Hindlimb muscle (tissue), 1 donor: ENCODE measurements at places on chromosomes 7 and 10.
A peak's percentile ranks its signal among the peaks of the same experiment; 100 is the strongest.

DNA sequence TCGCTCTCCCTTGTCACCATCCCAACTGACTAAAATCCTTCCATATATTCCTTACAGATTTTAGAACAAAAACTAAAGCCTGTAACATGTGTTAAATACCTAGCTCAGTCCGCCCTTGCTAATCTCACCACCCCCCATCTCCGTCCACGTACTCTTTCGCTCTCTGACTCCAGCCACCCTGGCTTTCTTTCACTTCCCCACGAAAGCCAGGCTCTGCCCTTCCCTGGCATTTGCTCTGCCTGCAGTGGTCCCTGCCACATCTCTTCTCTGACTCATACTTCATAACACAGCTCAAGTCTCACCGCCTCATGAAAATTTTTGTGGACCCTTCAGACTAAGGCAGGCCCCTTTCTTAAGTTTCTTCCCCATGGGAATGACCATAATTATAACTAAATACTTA, 11.7 kb upstream of the GPAM start:
- no peak for DNase-seq

GRCh38 chr7:47196106-47196645, 385.7 kb downstream of the TNS3 start:
- DNase-seq, result no peak

DNA sequence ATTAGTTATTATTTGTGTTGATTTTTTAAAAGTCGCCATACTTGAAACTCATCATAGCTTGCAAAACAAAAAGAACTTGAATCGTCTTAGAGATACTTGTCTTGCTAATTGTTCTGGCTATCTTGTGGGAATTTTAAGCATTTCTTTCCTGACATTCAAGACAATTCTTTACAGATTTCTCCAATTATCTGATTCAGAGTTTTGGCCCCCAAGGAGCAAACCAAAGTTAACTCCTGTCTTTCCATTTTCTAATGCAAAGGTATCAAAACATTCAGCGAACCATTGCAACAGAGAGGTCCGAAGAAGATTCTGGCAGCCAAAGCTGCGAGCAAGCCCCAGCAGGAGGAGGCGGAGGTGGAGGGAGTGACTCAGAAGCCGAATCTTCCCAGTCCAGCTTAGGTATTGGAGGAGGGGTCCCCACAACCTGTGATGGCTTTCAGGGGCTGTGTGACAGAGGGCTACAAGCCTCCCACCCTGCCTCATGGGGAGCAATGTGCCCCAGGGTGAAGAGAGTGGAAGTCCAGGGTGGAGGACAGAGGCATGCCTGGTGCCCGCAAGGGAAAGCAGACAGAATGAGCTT, 119.4 kb upstream of the STK17A start:
- no peak for DNase-seq

- DNase-seq, result no peak
Observed at GRCh38 chr10:103196516-103196915, 3.4 kb upstream of the NT5C2 start.

DNA sequence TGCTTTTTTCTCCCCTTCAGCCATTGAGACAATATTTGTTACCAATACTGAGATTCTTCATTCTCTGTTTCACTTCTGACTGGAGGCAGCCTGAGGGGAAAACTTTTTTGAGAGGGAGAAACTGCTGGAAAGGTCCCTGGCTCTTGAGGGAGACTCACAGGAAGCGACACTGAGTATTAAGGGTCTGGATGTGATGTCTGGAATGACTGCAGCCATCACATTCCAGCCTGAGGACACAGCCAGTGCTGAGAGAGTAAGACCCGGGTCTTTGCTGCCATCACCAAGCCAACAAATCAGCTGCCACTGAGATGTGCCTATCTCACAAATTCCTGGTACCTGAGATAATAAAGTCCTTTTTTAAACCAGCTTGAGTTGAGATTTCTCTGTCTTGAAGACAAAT, 157.4 kb downstream of the DPY19L1 start:
- DNase-seq, result no peak

- no peak for DNase-seq
Observed at GRCh38 chr7:46387646-46388045, 466.6 kb upstream of the IGFBP3 start.

GRCh38 chr7:101784292-101785127, 32.9 kb upstream of the CUX1 start:
- peak; percentile 17 for DNase-seq

GRCh38 chr7:75889223-75889825, 10.5 kb downstream of the RHBDD2 start:
- DNase-seq, result no peak

GRCh38 chr10:82953331-82953730, 1078.3 kb downstream of the NRG3 start:
- no peak for DNase-seq

GRCh38 chr7:36064676-36065075, 88.4 kb upstream of the EEPD1 start:
- no peak for DNase-seq

- DNase-seq, result no peak
Observed at GRCh38 chr7:94178230-94178629, 174.1 kb upstream of the BET1 start.

DNA sequence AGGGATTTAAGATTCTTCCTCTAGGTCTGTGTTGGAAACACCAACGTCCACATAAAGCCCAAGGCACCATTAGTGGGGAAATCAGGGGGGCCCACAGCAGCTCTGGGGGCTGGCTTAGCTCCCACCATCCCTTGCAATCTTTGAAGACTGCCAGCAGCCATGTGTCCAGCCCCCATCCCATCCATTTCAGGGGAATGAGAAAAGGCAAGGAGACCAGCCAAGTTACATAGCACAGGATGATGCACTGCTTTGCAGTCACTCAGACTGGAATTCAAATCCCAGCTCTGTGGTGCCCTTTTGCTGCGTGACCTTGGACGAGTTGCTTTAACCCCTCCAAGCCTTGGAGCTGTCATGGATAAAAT, 108.9 kb upstream of the ZMIZ1 start:
- no peak for DNase-seq

DNA sequence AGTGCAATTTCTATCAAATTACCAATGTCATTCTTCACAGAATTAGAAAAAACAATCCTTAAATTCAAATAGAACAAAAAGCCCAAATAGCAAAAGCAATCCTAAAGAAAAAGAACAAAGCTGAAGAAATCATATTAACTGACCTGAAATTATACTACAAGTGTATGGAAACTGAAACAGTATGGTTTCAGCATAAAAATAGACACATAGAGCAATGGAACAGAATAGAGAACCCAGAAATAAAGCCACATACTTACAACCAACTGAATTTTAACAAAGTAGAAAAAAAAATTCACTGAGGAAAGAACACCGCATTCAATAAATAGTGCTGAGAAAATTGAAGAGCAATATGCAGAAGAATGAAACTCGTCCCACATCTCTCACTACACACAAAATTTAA, 142.0 kb upstream of the CHRM2 start:
- no peak for DNase-seq

- DNase-seq, result no peak
Observed at GRCh38 chr7:150668472-150668911, 17.0 kb upstream of the GIMAP2 start.

- no peak for DNase-seq
Observed at GRCh38 chr7:72007018-72007417, 405.1 kb downstream of the CALN1 start.

DNA sequence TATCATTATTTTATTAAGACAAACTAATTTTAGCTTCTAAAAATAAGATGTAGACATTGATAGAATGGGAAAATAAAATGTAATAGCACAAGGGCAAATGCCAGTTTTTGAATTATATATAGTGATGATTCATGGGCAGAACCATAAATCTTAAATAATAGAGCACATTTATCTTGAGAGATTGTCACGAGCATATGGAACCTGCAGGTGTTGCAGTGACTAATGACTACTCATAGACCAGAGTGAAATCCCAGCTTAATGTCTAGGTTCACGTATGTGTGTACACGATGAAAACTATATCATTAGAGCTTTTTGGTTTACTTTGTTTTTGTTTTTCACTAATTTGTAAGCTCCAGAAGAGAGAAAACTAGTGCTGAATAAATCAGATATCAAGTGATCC, 150.2 kb upstream of the CACNA2D1 start:
- DNase-seq, result no peak

- no peak for DNase-seq
Observed at GRCh38 chr10:51169111-51169510, 94.8 kb downstream of the PRKG1 start.

- DNase-seq, result no peak
Observed at GRCh38 chr7:6166443-6166891, 106.0 kb downstream of the CYTH3 start.

DNA sequence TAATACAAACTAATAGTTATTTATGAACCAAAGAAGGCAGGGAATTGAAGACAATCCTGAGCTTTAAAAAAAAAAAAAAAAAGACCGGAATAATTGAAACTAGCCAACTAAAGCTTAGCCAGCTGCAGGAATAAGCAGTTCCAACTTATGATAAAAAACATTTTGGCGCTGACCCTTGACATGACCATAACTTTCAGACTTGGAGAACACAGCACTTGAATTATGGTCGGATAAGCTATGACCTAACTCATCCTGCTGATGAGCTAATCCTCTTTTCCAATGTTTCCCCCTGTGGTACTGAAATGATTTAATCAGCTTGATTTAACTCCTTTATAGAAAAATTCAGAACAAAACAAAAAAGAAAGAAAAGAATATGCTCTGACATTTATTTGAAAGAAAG, 181.8 kb downstream of the DGKB start:
- DNase-seq, result peak; percentile 78

DNA sequence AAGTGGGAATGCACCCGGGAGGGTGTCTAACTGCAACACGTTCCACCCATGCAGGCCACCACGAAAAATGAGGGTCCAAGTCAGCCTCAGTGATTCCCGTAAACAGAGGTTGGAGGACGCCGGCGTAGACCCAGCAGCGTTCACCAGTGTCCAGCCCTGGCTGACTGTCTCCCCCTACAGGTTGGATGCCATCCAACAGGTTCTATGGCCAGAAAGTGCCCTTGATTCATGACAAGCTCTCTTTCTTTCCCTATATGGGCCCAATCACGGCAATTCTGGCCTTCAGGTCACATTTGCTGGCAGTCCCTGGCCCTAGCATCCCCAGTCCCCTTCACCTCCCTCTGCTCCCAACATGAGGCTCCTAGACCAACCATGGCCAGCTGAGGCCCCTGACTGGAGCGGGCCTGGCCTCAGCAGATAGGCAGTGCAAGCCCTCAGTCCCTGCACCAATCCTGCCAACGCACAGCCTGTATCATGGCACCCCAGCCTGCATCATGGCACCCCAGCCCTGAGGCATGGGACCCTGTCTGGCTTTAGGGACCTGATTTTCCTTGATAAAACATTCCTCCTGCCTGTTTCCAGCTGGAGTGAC, 227.4 kb downstream of the GRID1 start:
- DNase-seq, result no peak

DNA sequence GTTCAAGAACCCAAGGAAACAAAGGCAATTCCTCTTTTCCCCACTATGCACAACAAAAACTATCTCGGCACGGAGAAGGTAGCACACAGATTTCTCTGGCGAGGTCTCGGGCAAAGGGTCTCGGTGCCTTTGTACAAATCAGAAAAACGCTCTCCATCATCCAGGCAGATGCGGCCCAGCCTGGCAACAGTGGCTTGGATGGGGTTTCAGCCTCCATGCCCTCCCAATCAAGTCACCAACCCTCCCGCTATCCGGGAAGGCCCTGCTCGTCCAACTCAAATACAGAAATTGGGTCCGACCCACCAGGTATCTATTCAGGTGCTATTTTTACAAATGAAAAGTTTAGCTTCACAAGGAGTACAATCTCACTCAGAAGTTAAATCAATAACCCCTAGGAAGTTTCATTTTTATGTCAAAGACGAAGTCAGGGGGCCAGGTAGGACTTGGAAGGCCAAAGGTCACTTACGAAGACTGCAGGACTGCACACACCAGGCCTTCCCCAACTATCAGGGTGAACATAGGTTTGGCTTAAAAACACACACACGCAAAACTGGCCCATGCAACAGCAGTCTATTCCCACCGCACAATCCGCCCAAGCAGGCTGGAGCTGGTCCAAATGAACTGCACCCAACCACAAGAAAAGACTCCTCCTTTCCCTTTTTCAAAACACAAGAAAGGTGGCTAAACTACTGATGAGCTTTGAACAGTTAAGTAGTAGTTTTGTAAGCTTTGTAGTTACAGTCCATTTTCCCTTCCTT, 43.0 kb downstream of the GNA12 start:
- peak; percentile 50 for DNase-seq

- no peak for DNase-seq
Observed at GRCh38 chr10:109912335-109913281, 10.7 kb downstream of the XPNPEP1 start.

GRCh38 chr10:61448841-61449600, 4.2 kb downstream of the TMEM26 start:
- DNase-seq, result peak; percentile 78

GRCh38 chr10:852386-852785, 79.1 kb downstream of the LARP4B start:
- no peak for DNase-seq

- DNase-seq, result no peak
Observed at GRCh38 chr10:47451998-47452494, 31.9 kb downstream of the ANXA8 start.

DNA sequence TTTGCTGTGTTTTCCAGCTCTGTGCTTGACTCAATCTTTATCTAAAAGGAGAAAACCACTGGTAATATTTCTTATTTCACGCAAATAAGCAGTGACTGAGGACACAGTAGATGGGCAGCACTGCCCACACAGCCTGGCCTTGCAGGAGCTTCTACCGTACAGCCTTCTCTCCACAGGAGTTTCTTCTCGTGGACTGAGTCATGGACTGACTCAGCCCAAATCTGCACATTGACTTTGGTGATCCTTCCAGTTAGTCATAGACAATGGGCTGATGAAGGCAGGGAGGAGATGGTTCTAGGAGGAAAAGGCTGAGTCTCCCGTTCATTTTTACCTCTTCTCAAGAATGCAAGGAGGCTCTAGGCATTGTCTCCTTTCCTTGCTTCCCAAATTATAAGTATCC, 200.7 kb downstream of the RAPGEF5 start:
- no peak for DNase-seq

- no peak for DNase-seq
Observed at GRCh38 chr10:31942892-31943291, 14.3 kb upstream of the ARHGAP12 start.

DNA sequence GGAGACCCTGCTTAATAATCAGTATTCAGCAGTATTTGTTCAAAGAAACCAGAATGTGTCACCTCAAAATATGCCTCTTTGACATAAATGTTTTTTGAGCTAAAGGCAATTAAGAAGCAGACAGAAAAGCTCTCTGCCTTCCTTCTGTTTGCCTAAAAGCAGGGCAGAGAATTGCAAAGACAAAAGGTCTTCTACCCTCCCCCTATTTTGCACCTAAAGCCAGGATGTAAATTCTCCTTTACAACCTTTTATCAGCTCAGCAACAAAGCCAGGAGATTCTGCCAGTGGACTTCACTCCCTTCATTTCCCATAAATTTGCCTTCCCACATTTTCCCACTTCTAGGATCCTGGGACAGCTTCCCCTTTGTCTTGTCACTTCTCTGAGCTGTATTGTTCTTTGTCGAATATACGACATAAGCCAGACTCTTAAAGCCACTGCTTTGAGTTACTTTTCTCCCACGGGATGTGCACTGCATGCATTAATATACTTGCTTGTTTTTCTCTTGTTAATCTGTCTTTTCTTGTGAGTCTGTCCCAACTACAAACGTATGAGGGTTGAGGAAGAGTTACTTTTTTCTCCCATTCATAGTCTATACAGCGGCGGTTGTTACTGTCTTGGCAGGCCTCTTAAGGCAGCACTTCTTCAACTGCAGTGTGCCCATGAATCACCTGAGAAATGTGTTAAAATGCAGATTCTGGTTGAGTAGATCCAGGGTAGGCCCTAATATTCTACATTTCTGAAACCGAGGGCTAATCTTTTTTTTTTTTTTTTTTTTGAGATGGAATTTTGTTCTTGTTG, 48.2 kb downstream of the ST8SIA6 start:
- DNase-seq, result no peak

GRCh38 chr10:103690281-103690680, 165.1 kb downstream of the SH3PXD2A start:
- DNase-seq, result no peak
